Gastrocnemius medialis (tissue), 4 donors: ENCODE measurements at places on chromosomes 12 and 14.

DNA sequence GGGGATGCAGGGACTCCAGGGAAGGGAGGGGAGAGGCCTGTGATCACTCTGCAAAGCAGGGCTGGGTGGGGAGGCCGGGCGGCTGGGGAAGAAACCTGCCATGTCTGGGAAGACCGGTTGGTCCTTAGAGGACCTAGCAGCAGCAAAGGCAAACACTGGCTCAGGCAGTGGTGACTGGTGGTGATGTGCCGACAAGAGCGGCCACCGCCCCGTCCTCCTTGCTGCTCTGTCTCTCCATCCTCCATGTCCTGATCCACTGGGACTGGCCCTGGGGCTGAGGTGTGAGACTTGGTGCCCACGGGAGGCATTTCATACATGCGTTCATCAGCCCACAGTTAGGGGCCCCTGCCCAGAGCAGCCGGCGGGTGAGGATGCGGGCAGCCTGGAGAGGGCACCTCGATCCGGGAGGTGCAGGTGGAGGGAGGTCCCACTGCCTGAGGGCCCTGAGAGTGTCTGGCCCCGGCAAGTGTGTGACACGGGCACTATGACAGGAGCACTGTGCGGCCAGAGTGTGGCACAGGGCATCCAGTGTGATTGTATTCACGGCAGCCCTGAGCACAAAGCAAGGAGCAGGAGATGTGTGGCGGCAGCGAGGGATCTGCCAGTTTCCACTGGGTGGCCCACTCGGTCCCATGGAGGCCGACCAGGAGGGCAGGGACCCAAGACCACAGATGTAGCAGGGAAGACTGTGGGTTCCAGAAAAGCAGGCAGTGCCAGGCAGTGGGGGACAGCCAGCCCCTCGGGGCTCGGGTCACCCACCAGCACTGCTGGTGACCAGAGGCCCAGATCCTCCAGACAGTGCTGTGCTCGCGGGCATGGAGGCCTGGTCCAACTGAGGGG lies 13.9 kb downstream of the ANKRD9 start:
- no peak for DNase-seq

- DNase-seq: no peak
These were observed 314.3 kb upstream of the TBX3 start for GRCh38 chr12:114998118-114998749.

DNA sequence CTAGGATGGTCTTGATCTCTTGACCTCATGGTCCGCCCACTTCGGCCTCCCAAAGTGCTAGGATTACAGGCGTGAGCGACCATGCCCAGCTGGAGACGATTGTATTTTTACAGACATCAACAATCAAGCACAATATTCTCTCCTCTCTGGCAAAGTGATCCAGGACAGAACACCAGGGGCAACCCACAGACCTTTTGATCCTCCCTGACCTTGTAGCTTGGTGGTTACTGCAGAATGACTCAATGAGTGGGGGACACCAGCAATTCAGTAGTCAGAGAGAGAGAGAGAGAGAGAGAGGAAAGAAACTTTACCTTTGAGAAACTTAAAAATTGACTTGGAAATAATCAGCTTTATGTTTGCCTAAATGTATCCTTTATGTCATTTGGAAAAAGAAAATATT lies 51.2 kb downstream of the DRAM1 start:
- DNase-seq: no peak

DNA sequence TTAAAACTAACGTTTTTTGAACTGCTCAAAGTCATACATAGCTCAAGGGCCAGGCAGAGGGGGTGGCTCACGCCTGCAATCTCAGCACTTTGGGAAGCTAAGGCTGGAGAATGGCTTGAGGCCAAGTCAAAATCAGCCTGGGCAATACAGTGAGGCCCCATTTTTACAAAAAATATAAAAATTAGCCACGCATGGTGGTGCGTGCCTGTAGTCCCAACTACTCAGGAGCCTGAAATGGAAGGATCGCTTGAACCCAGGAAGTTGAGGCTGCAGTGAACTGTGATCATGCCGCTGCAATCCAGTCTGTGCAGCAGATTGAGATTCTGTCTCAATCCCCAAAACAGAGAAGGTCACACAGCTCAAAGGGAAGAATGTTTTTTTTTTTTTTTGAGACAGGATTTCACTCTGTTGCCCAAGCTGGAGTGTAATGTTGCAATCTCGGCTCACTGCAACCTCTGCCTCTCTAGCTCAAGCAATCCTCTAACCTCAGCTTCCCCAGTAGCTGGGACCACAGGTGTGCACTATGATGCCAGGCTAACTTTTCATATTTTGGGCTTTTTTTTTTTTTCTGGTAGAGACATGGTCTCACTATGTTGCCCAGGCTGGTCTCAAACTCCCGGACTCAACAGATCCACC lies 2.9 kb downstream of the RBM23 start:
- peak; percentile 47 for DNase-seq

DNA sequence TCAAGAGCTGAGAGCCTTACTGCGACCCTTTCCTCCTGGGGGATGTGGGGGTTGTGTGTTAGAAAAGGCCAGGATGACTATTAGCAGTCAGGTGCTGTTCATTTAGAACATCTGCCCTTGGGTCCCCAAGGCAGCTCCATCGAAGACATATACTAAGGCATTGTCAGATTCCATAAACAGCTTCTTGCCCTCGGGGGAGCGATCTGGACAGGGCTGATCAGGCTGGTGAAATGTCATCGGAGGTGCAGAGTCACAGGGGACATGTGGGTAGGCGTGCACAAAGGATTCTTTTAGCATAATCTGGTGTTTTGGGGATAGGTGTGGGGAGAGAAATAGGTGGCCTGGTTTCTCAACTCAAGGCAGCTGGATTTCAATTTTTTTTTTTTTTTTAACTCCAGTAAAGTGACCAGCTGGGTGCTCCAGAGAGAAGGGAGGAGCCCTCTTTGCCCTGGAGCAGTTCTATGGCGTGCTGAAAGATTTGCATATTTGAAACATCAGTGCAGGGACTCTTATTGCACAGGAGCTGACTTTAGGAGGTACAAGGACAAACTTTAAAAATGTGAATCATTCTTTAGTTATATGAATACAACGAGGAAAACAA lies 160.1 kb downstream of the SUDS3 start:
- DNase-seq: no peak

DNA sequence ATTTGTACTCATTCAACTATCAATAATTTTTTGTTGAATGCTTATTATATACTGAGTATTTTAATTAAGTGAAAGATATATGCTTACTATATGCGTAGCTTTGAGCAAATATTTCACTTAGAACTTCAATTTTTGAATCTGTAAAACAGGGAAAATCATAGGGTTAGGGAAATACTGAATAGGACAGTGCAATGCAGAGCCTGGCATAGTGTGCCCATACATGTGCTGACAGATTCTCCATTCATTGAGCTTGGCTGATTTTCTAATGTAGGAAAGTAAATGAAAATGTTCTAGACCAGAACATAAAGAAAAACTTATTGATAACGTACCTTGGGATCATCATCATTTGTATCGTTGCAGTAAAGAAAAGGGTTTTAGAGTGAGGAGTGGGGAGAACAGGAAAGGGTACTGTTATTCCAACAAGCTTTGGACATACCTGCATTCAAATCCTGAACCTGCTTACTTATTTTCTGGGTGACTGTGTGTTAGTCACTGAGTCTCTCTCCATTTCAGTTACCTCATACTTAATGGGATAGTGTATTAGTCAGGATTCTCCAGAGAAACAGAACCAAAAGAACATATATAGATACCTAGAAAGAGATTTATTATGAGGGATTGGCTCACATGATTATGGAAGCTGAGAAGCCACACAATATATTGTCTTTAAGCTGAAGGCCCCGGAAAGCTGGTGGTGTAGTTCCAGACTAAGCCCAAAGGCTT lies 436.4 kb downstream of the ADAMTS20 start:
- DNase-seq: no peak

- peak; percentile 53 for DNase-seq
These were observed 5.5 kb upstream of the HOXC9 start for GRCh38 chr12:53994264-53995001.

GRCh38 chr12:109592195-109592904 lies 18.8 kb downstream of the MVK start:
- no peak for DNase-seq

GRCh38 chr14:53295985-53296582 lies 143.0 kb upstream of the DDHD1 start:
- no peak for DNase-seq

DNA sequence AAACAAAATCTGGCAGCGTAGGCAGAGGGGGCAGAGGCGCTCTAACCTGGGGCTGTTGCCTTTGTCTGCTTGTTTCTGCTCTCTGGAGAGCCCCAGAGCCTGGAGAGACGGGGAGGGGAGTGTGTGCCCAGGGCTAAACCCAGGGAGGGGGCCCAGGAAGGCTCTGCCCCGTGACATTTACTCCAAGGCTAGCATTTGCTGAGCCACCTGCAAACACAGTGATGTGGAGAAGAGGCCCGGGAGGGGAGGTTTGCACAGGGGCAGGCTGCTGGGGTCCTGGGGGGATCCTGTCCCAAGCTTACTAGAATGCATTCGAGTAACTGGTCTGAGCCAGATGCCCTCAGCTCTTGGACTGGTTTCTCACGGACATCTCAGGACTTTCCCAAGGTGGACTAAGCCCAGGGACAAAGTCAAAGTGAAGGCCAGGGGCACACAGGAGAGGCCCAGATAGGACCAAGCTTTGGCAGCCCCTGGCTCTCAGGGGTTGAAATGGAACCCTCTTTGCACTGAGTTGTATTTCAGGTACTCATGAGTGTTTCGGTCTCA lies 12.0 kb downstream of the MEG3 start:
- no peak for DNase-seq

DNA sequence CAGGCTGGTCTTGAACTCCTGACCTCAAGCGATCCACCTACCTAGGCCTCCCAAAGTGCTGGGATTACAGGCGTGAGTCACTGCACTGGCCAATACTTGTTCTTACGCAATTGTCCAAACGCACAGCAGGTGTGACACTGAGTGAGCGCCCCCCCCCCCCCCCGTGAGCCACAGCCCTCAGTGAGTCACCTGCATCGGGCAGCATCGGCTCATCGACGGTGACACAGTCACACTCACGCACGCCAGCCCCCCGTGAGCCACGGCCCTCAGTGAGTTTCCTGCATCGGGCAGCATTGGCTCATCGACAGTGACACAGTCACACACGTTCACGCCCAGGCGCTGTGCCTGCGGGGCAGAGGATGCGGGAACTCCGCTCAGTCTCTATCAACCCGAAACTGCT lies 42.5 kb downstream of the GALNT9 start:
- DNase-seq: no peak

GRCh38 chr14:39673734-39674133 lies 241.5 kb upstream of the FBXO33 start:
- no peak for DNase-seq

DNA sequence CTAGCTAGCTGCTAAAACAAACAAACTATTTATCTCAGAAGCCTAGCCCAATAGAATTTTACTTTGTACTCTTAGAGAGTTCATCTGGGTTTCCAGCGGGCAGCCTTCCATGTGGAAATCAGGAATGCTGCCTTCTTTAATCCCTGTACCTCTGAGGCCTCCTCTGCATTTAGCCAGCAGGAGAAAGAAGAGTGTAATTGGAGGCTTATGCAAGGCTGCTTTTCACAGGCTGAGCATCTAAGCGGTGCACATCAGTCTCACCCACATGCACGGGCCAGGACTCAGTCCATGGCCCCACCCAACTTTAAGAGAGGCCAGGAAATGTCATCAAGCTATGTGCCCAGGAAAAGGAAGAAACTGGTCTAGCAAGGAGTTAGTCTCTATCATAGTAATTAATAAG lies 14.0 kb upstream of the PTGDR start:
- DNase-seq: no peak

DNA sequence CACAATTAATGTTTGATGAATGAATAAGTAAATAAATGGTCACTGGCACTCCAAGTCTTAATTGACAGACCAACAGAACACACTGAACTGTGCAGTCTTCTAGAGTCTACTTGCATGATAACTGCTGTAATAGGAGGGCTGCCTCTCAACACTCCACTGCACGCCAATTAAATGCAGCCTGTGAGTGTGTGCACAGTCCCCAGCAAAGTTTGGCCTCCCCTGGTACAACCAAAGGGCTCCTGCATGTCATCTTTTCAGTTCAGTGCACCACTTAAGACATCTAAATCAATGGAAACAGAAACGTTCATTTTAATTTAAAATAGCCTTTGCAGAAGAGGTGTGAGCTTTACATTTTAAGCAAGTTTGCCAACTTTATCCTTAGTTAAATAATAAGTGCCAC lies 121.7 kb upstream of the USP15 start:
- no peak for DNase-seq

GRCh38 chr12:24823808-24824515 lies 124.9 kb downstream of the BCAT1 start:
- no peak for DNase-seq

DNA sequence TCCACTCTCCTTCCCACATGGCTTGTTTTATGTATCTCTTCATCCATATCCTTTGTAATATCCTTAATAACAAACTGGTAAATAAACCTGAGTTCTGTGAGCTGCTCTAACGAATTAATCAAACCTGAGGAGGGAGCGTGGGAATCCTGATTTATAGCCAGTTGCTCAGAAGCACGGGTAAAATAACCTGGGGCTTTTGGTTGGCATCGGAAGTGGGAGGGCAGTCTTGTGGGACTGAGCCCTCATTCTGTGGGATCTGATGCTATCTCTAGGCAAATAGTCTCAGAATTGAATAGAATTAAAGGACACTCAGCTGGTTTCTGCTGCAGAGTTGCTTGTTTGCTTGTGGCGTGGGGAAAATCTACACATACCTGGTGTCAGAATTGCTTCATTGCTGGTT lies 17.5 kb upstream of the LDHB start:
- DNase-seq: no peak

- DNase-seq: no peak
These were observed 46.6 kb upstream of the VPS33A start for GRCh38 chr12:122312926-122313325.

GRCh38 chr14:51996148-51996746 lies 6.9 kb downstream of the RTRAF start:
- DNase-seq: no peak

GRCh38 chr12:46886541-46887041 lies 60.8 kb upstream of the SLC38A4 start:
- no peak for DNase-seq

GRCh38 chr14:21309238-21309636 lies 29.4 kb downstream of the RPGRIP1 start:
- no peak for DNase-seq

GRCh38 chr12:117968151-117968789 lies 520 bp downstream of the KSR2 start:
- DNase-seq: no peak

GRCh38 chr12:111806304-111806703 lies 35.7 kb upstream of the MAPKAPK5 start:
- no peak for DNase-seq

DNA sequence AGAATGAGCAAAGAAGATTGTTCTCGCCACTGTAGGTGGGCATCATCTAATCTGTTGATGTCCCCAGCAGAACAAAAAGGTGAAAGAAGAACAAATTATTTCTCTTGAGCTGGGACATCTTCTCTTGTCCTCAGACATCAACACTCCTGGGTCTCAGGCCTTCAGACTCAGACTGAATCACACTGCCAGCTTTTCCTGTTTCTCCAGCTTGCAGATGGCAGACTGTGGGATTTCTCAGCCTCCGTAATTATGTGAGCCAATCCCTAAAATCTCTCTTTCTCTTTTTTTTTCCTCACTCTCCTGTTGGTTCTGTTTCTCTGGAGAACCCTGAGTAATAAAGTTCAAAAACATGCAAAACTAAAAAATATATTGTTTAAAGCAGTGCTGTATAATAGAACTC lies 3.7 kb upstream of the TMPRSS12 start:
- no peak for DNase-seq
